ENCODE measurements at places on chromosomes 6 and 20.

GRCh38 chr20:25047766-25048165 is 10.2 kb downstream of the ACSS1 start:
- DNase-seq = peak; percentile 16

DNA sequence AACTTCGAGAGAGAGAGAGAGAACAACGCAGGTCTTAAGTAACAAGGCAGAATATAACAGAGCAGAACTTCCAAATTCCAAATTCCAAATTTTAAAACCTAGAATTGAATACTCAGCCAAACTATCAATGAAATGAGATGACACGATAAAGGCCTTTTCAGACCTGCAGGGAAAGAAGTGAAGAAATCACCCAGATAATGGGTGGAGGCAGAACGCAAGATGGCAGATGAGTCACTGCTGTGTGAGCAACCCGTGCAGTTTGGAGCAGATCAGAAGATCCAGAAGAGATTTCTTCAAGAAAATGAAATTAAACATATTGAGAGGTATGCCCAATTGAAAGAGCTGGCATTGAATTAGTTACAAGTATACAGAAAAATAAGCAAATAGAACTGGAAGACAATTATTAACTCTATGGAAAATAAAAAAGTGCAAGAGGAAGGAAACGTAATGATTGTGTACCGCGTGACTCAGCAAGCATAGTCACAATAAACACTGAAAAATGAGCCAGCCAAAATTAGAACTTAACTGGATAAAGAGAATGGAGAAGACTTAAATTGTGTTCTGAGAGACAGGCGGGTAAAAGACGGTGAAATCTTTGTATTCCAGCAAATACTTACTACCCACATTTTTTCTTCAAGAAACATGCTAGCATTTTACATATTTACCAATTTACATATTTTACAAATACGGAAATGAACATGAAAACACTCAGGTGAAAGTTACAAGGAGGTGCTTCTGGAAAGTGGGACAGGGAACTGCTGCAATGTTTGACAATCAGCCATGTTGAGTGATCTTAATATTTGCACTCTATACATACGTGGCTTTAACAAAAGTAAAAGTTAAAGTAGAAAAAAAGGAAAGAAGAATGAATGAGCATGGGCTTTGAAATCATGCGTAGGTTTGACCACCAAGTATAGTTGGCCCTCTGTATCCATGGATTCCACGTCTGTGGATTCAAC is 87.9 kb upstream of the CDYL start:
- no peak for DNase-seq

- DNase-seq = no peak
These were observed 47.8 kb downstream of the ELOVL5 start for GRCh38 chr6:53300656-53301551.

DNA sequence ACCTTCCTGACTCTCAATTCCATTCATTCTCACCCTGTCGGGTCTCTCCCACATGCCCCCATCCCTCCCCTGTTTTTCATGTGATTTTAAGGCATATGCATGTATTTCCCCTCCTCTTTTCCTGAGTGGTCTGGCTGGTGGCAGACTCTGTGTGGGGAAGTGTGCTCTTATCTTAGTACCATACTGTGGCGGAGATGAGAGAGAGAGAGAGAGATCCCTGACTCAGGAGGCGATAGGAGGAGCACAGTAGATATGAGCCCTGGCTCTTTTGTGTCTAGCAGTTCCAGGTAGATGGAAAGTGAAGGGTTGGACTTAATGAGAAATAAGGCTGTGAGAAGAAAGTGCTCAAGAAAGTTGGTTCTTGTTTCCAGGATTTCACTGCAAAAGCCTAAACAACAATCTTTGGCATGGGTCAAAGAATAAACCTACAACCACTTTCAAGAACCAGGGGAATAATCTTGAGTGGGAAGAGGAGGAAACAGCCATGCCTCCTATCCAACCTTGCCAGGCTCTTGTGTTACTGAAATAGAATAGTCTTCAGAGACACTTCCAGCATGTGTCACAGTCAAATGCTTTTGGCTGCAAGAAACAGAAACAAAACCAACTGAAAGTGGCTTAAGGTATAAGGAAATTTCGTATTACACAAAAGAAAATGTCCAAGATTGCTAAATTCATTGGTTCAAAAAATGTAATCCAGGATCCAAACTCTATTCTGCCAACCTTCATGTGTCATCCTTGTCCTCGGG is 123.8 kb upstream of the MYLIP start:
- no peak for DNase-seq
